Adrenal gland (tissue), 19 donors: ENCODE measurements at places on chromosomes 12 and 14. TPM values are rescaled to one million over a fixed set of nuclear protein-coding genes. Genes with fewer than 3 reads are reported as not detected.

- DNase-seq, result peak; percentile 56
- H3K27me3 ChIP-seq, result no peaks in the 10 kb centered on the region
- H3K4me1 ChIP-seq, result no peaks in the 10 kb centered on the region
- no peak overlapping the region for H3K27ac ChIP-seq
- H3K36me3 ChIP-seq, result no peaks in the 10 kb centered on the region
- no peak overlapping the region for H3K4me3 ChIP-seq
These were observed 18.8 kb upstream of the KRT78 start for GRCh38 chr12:52867642-52868041.

DNA sequence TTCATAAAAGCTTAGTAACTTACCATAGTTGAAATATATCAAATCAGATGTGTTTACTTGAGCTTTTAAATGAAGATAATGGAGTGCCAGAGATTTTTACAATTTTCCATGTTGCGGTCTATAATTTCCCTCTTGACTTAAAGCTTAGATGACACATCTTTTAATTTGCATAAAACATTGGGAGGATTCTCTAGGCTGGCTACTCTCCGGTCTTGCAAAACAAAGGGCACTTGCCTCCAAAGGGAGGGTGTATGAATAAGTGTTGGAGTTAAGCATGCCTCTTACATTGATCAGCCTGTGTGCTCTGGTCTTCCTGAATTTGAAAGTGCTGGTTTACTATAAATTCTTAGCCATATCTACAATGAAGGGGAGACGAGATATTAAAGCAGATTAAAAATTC lies 336.4 kb upstream of the NAV3 start:
- no peaks in the 10 kb centered on the region for H3K27me3 ChIP-seq
- no peaks in the 10 kb centered on the region for H3K36me3 ChIP-seq
- no peak overlapping the region for H3K27ac ChIP-seq
- H3K4me3 ChIP-seq, result no peak overlapping the region

DNA sequence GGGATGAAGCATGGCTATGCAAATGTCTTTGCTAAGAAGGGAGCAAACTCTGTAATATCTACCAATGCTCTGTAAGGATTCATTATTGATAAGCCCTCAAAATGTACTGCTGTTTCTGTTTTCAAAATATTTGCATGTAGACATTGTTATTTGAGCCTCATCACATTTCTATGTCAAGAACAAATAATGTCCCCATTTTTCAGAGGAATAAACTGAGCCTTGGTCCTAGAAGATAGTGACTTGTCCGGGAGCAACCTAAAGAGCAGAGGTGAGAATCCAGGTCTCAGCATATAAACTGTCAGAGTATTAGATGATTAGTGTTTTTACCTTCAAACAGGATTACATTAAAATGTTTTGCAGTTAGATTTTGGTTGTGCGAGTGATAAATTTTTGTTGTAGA lies 125.5 kb upstream of the SRRM4 start:
- no peak for DNase-seq
- H3K4me1 ChIP-seq, result no peaks in the 10 kb centered on the region
- no peaks in the 10 kb centered on the region for H3K27me3 ChIP-seq
- H3K27ac ChIP-seq, result no peak overlapping the region
- no peak overlapping the region for H3K4me3 ChIP-seq

DNA sequence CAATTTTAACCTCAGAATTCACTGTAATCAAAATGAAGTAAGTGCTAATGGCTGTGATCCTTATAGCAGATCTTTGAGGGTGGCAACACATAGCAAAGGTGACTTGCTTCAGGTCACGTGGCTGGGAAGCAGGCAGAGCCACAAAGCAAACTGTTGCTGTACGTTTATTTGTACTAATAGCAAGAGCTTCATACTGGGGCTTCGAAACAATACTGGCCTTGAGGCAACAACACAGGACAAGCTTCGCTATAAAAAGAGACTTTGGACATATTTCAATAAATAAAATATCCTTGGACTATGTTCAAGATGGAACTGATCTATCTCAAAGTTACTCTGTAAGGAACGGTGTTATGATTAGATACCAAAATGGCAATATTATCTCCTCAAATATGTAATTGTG lies 44.6 kb downstream of the MSRB3 start:
- H3K4me3 ChIP-seq, result no peak overlapping the region
- H3K27me3 ChIP-seq, result no peaks in the 10 kb centered on the region
- H3K4me1 ChIP-seq, result no peaks in the 10 kb centered on the region

GRCh38 chr12:76866151-76866567 lies 12.7 kb downstream of the CSRP2 start:
- H3K4me1 ChIP-seq, result no peaks in the 10 kb centered on the region
- no peak overlapping the region for H3K27ac ChIP-seq
- H3K4me3 ChIP-seq, result no peak overlapping the region
- H3K36me3 ChIP-seq, result no peaks in the 10 kb centered on the region

DNA sequence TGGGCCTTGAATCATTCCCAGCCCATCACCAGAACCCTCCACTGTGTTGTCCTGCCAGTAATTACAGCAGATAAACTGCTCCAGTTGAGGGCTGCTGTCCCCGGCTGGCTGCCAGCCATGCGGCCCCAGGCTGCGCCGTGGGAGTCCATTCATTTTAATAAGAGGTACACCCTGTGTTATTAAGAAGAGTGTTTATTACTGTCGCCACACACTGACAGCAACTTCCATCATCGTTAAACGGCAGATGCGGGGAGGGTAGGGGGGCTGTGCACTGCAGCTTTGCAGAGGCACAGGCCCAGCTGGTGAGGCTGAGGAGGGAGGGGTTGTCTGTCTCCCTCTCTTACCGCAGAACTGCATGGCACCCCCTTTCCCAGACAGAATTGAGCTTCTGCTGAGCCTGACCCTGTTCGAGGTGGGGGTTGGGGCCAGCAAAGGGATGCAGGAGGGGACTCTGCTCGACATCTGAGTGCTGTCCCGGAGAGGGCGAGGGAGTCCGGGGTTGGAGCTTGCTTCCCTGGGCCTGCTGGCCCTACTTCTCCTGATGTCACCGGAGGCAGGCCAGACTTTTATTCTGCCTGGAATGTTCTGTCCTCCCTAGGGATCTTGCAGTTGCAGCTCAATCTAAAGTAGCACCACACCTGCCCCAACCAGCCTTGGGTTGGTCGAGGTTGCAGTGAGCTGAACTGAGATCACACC lies 33.8 kb upstream of the GPATCH2L start:
- no peaks in the 10 kb centered on the region for H3K4me1 ChIP-seq
- no peaks in the 10 kb centered on the region for H3K36me3 ChIP-seq
- peaks cover 4% of the 10 kb centered on the region for H3K27me3 ChIP-seq
- no peak overlapping the region for H3K27ac ChIP-seq

GRCh38 chr14:83085725-83086124 lies 1552.1 kb upstream of the SEL1L start:
- no peaks in the 10 kb centered on the region for H3K36me3 ChIP-seq
- no peak overlapping the region for H3K27ac ChIP-seq
- no peaks in the 10 kb centered on the region for H3K4me1 ChIP-seq

- H3K27ac ChIP-seq, result no peak overlapping the region
- H3K4me1 ChIP-seq, result no peaks in the 10 kb centered on the region
- no peaks in the 10 kb centered on the region for H3K27me3 ChIP-seq
- no peaks in the 10 kb centered on the region for H3K36me3 ChIP-seq
These were observed 114.4 kb upstream of the CNTN1 start for GRCh38 chr12:40577834-40578233.

DNA sequence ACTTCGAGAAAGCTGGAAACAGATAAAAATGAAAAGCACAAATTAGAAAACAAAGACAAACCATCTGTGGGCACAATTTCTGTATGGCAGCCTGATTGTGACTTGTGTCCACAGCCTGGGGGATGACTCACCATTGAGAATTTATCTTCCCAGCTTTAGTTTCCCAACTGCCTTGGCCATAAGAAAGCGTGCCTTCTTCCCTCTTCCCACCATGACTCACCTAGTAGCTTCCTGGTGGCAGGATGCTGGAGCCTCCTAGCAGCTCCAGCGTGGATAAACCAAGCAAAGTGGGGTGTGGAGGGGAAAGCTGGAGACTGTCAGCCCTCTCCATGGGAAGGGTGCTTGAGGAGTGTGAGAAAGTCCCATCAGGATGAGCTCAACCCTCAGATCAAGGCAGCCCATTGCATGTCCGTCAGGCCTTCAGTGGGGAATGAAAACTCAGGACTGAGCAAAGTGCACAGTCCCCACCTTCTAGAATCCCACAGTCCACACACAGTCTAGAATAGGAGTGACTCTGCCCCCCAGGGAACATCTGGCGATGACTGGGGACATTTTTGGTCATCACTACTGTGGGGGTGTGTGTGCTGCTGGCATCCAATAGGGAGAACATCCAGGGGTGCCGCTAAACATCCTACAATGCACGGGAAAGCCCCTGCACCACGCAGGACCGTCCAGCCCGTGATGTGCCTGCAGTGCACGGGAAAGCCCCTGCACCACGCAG lies 22.4 kb upstream of the SERPINA6 start:
- no peaks in the 10 kb centered on the region for H3K27me3 ChIP-seq
- no peak for DNase-seq
- no peaks in the 10 kb centered on the region for H3K36me3 ChIP-seq

GRCh38 chr14:65604936-65605335 lies 192.4 kb downstream of the FUT8 start:
- no peak overlapping the region for H3K4me3 ChIP-seq
- DNase-seq, result no peak

DNA sequence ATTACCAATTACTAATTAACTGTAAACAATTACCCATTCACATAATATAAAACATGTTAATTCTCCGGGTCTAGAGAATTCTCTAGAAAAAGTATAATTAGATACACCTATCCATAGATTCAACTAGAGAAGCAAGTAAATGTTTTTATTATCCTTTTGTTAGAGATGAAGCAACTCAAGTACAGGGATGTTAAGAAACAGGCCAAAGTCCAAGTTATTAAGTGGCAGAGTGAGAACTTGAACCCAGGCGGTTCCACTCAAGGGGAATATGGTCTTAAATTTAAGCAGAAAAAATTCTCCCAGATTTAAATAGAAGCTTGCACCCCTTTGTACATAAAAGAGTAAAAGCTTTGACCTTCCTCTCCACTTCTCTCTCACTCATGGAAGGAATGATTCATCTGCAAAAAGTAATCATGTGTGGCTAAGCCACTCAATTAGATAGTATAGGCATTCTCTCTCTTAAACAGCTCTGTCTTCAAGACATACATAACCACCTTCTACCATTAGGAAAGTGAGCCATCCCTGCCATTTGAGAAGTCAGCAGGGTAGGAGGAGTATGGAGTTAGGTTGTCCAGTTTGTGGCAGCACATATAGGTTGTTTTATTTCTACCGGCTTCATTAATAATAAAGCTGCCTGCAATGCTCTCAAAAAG lies 34.1 kb downstream of the ERGIC2 start:
- H3K4me1 ChIP-seq, result no peaks in the 10 kb centered on the region
- DNase-seq, result no peak
- H3K36me3 ChIP-seq, result no peaks in the 10 kb centered on the region
- no peak overlapping the region for H3K27ac ChIP-seq

DNA sequence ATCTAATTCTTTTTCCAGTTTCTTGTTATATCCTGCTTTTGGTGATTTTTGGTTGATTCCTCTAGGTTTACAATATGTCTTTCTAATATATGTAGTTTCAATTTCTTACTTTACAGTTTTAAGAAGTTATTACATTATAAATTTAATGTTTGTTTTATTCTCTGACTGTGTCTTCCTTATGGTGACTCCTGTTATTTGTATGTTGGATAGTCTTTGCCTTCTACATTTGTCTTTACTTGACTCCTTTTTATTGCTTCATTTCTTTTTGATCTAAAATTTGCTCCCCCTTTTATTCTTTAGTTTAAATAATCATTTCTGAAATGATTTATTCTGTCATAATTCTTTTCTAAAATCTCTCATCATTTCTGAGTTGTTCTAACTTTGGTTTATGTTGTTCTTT lies 125.8 kb downstream of the CCDC91 start:
- H3K27ac ChIP-seq, result no peak overlapping the region
- H3K4me1 ChIP-seq, result peaks cover 8% of the 10 kb centered on the region
- no peak overlapping the region for H3K4me3 ChIP-seq
- H3K36me3 ChIP-seq, result no peaks in the 10 kb centered on the region

- no peaks in the 10 kb centered on the region for H3K36me3 ChIP-seq
- no peak for DNase-seq
- H3K27me3 ChIP-seq, result no peaks in the 10 kb centered on the region
- peaks cover 55% of the 10 kb centered on the region for H3K4me1 ChIP-seq
These were observed 13.3 kb downstream of the KCTD10 start for GRCh38 chr12:109463756-109464155.

DNA sequence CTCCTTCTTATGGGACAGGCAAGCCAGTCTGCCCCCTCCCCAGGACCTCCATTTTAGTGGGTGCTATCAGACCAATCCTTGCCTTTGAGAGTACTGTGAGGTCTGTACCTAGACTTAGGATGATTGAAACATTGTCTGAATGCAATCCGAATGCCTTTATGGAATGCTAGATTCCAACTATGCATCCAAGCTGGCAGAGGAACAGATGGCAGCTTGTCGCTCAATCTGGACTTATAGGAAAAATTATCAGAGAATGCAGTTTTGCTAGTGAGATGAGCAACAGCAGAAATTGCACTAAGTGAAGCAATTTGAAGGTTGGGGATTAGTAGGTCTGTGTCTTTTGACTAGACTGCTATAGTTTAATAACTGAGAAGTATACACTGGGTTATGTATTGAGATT lies 109.1 kb downstream of the DYRK2 start:
- H3K36me3 ChIP-seq, result no peaks in the 10 kb centered on the region
- H3K4me1 ChIP-seq, result no peaks in the 10 kb centered on the region
- no peaks in the 10 kb centered on the region for H3K27me3 ChIP-seq
- H3K27ac ChIP-seq, result no peak overlapping the region
- DNase-seq, result no peak
- no peak overlapping the region for H3K4me3 ChIP-seq

DNA sequence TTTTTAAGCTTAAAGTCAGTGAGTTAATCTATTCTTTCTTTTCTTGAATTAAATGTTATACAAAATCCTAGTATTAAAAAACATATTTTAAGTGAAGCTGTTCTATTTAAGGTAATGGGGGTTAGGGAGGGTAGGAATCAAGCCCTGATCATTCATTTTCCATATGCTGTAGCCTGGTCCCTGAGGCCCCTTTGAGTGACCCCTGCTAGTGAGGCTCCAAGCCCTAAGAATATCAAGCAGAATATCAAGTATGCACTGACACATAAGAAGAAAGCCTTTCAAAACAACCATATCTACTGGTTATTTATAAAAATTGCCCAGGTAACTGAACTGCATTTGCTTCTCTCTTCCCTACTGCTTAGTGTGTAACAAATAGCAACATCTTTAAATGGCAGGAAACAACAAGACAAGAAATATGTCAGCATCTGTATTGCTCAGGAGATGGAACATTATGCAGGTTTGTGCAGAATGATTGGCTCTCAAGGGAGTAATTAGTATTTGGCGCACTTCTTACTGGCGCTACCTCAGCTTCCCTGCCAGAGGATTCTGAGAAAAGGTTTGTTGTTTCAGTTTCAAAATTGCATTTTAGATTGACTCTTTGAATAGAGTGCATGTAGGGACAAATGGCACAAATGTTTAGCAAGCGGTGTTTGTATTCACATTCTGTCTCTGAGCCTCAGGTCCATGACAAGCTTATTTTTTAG lies 223.0 kb downstream of the DUSP6 start:
- H3K27me3 ChIP-seq, result no peaks in the 10 kb centered on the region
- no peak overlapping the region for H3K4me3 ChIP-seq
- H3K36me3 ChIP-seq, result no peaks in the 10 kb centered on the region
- no peak for DNase-seq

FAM181A gene
- total RNA-seq, result not detected

SDS gene
- 1.9 TPM for total RNA-seq

OR4E2 gene
- not detected for total RNA-seq

PYGL gene
- 53.8 TPM for total RNA-seq

ABCC9 gene
- total RNA-seq, result 33.2 TPM

MIP gene
- total RNA-seq, result not detected

GRIP1 gene
- 10.8 TPM for total RNA-seq

TOMM20L gene
- not detected for total RNA-seq

PTGR2 gene
- total RNA-seq, result 10.2 TPM

PSEN1 gene
- 47.8 TPM for total RNA-seq

GLIPR1L1 gene
- total RNA-seq, result not detected

ZFYVE21 gene
- 71.4 TPM for total RNA-seq

CCDC197 gene
- not detected for total RNA-seq

CARMIL3 gene
- total RNA-seq, result 0.76 TPM
